ENCODE measurements at places on chromosomes 13 and 19. TPM values are rescaled to one million over a fixed set of nuclear protein-coding genes. Genes with fewer than 3 reads are reported as not detected.

Gene CLDN10
- 0.26 TPM for polyA plus RNA-seq

Gene NXNL1
- 0.64 TPM for polyA plus RNA-seq

Gene SLC1A6
- polyA plus RNA-seq: not detected

Gene PABPC3
- 0.04 TPM for polyA plus RNA-seq

Gene MBOAT7
- 11.4 TPM for polyA plus RNA-seq

Gene PAN3
- 2.3 TPM for polyA plus RNA-seq

Gene PRMT1
- 424 TPM for polyA plus RNA-seq

Gene CYP2A6
- polyA plus RNA-seq: not detected

Gene PSG11
- polyA plus RNA-seq: not detected

Gene NLRP5
- polyA plus RNA-seq: not detected

Gene RASA3
- polyA plus RNA-seq: 4.8 TPM

Gene PODNL1
- polyA plus RNA-seq: 1.3 TPM

Gene SAE1
- polyA plus RNA-seq: 62.0 TPM

Gene PRX
- polyA plus RNA-seq: 2.1 TPM

Gene SERP2
- 1.4 TPM for polyA plus RNA-seq

Gene NLRP11
- not detected for polyA plus RNA-seq

Gene SSBP4
- polyA plus RNA-seq: 28.6 TPM

Gene ZNF837
- polyA plus RNA-seq: 0.33 TPM

Gene CLEC17A
- polyA plus RNA-seq: not detected

Gene IL11
- not detected for polyA plus RNA-seq

Gene FAM216B
- not detected for polyA plus RNA-seq

Gene ETV2
- 0.23 TPM for polyA plus RNA-seq

Gene NLRP4
- not detected for polyA plus RNA-seq

Gene SPIB
- polyA plus RNA-seq: 0.05 TPM

Gene CACNA1A
- 0.31 TPM for polyA plus RNA-seq

Gene PDX1
- polyA plus RNA-seq: not detected

Gene ZNF763
- 0.82 TPM for polyA plus RNA-seq

Gene RASAL3
- 0.34 TPM for polyA plus RNA-seq

Gene LHFPL6
- polyA plus RNA-seq: 15.0 TPM

Gene PCDH17
- polyA plus RNA-seq: 0.40 TPM

Gene CPB2
- not detected for polyA plus RNA-seq

Gene DNAAF3
- polyA plus RNA-seq: 0.34 TPM

Gene CEACAM20
- 0.03 TPM for polyA plus RNA-seq

Gene CGB5
- not detected for polyA plus RNA-seq

Gene RNF113B
- not detected for polyA plus RNA-seq

Gene ATG4D
- polyA plus RNA-seq: 49.3 TPM

Gene RXFP2
- polyA plus RNA-seq: 0.66 TPM

Gene TMEM238
- 0.17 TPM for polyA plus RNA-seq

Gene ZNF223
- polyA plus RNA-seq: 1.4 TPM

Gene CEACAM3
- polyA plus RNA-seq: 0.05 TPM

Gene MBD3L2
- polyA plus RNA-seq: not detected

Gene CADM4
- polyA plus RNA-seq: 4.7 TPM

Gene GGACT
- polyA plus RNA-seq: 0.44 TPM

Gene S1PR2
- polyA plus RNA-seq: 0.17 TPM

Gene HIF3A
- polyA plus RNA-seq: 9.0 TPM

Gene ONECUT3
- polyA plus RNA-seq: not detected

Gene NMRK2
- 636 TPM for polyA plus RNA-seq

Gene KIR3DL2
- not detected for polyA plus RNA-seq

Gene CNFN
- 1.0 TPM for polyA plus RNA-seq

Gene APC2
- not detected for polyA plus RNA-seq

Gene MAMSTR
- polyA plus RNA-seq: 3.1 TPM

Gene ZNF66
- polyA plus RNA-seq: 3.0 TPM

Gene KIR3DL1
- 0.01 TPM for polyA plus RNA-seq

Gene ITM2B
- 105 TPM for polyA plus RNA-seq

Gene ZNF460
- polyA plus RNA-seq: 1.0 TPM

Gene HSH2D
- 0.10 TPM for polyA plus RNA-seq

Gene TLE2
- 31.8 TPM for polyA plus RNA-seq

Gene CAMSAP3
- not detected for polyA plus RNA-seq

All from psoas muscle (tissue), 8 donors.